AG08395 (cell line): ENCODE measurements at places on chromosomes 12 and 14.

DNA sequence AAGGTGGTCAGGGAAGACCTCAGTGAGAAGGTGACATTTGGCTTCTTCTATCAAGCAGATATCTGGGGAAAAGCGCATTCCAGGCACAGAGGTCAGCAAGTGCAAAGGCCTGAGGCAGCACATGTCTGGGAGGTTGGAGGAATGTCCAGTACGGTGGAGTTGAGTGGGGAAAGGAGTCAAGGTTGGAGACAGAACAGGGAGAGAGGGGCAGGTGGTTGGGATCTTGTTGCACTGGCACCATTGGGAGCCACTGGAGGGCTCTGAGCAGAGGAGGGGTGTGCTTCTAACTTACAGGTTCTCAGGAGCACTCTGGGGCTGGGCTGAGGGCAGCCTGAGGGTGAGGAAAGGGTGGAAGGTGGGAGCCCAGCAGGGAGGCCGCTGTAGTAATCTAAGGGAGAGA lies 52.1 kb downstream of the EID3 start:
- DNase-seq: no peak

GRCh38 chr12:11853126-11853525 lies 203.7 kb downstream of the ETV6 start:
- no peak for DNase-seq

DNA sequence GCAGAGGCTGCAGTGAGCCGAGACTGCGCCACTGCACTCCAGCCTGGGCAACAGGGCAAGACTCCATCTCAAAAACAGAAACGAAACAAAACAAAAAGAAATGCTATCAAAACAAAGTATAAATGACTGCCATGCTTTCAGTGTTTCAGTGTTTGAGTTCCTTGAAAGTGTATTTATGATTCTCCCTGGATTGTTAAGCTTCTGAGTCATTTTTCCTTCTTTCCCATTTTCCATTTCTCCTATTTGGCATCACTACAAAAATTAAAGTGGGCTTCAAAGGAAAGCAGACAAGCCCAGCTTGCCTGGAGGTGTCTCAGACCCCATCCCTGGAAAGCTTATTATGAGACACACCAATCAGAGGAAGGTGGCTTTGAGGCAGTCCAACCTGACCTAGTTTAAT lies 35.1 kb downstream of the NIN start:
- DNase-seq: no peak

DNA sequence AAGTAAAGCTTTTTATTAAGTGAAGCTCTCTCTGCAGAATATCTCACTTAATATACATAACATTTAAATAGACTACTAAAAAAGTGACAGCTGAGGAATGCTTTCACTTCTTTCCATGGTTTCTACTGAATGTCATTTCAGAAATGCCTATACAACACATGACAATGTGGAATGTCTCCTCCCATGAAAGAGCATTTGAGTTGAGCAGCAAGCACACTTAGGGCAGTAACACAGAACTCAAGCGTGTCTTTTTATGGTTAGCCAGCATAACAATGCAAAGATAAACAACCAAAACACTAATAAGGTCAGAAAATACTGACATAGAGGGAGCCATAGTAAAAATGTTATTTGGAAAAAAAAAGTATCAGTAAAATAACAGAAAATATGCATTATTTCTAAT lies 9.4 kb downstream of the PPP1R12A start:
- no peak for DNase-seq

- no peak for DNase-seq
These were observed 129.2 kb upstream of the ARHGAP5 start for GRCh38 chr14:31947680-31948595.

GRCh38 chr12:51202718-51203117 lies 15.1 kb downstream of the POU6F1 start:
- DNase-seq: no peak

DNA sequence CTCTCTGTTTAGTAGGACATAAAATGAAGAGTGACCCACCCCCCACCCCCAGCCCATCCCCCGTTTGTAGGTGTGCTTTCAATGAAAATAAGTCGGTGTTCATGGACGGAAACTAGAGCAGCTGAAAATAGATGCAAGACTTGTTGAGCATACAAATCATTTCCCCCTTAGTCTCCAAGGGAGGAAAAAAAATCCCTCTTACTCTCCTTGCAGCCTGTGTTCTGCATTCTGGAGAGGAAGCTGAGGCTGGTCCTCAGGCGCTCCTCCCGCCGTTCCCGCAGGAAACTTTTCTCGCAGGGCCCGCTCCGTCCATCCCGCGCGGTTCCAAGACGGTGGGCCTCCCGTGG lies 259.0 kb upstream of the E2F7 start:
- no peak for DNase-seq

DNA sequence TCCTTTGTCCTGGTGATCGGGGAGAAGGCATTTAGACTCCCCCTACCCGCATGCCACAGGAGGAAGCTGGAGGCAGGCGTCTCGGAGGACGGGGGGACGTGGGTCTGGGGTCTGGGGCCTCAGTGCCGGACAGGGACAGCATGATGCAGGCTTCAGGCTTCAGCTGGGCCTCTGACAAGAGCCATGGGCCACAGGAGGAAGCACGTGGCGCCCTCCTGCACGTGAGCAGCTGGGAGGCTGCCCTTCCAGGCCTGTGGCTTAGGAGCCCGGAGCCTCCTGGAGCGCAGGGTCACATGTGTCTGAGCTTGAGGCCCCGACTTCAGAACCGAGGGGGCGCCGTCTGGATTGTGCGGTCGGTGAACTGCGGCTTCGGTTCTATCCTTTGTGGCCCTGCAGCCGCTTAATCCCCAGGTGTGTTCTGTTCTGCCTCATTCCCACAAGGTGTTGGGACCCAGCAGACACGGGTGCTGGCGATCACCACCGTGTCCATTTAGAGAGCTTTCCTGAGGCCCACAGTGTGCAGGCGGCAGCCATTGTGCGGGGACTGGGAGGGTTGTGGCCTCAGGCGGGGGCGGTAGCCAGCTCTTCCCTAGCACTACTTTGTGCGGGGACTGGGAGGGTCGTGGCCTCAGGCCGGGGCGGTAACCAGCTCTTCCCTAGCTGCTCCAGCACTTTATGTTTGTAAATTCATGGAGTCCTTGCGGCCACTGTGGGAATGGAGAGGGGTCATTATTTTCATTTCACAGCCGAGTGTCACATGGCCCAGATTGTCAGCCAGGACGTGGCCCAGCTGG lies 150.2 kb downstream of the ADGRD1 start:
- DNase-seq: no peak

GRCh38 chr14:21440859-21441258 lies 15.1 kb downstream of the CHD8 start:
- DNase-seq: no peak

- DNase-seq: no peak
These were observed 31.5 kb downstream of the TMEM132D start for GRCh38 chr12:129871991-129872972.

DNA sequence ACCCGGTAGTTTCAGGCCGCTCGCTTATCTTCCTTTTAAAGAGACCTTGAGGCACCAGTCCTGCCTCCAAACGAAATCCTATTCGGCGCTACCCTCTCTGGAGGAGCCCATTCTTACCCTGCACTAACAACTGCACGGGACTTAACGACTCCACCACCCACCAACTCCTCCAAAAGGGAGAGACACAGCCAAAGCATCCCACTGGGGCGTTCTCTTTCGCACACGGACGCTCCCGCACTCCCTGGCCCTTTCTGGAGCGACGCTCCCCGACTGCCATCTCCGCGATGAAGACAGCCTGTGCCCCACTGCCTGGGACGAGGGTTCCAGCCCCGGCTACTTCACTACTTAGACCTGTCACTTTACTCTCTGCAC lies 650 bp downstream of the GALC start:
- DNase-seq: no peak

- DNase-seq: peak; percentile 5
These were observed 231.2 kb downstream of the PIK3C2G start for GRCh38 chr12:18492372-18493025.

DNA sequence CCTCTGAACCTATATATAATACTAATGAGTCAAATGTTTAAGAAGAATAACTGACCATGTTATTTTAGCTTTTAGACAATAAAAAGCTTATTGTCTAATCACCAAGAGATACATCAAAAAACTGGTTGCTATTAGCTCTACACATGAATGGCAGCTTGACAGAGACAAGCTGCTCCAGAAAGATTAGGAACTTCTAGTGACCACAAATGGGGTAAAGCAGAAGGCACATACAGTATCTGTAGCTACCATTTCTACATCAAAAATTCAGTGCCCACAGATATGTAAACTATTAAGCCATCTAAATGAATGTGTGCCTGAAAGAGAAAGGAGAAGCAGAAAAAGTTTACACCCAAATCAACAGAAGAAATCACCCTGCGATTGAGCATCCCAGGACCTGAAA lies 2.4 kb downstream of the AREL1 start:
- no peak for DNase-seq

DNA sequence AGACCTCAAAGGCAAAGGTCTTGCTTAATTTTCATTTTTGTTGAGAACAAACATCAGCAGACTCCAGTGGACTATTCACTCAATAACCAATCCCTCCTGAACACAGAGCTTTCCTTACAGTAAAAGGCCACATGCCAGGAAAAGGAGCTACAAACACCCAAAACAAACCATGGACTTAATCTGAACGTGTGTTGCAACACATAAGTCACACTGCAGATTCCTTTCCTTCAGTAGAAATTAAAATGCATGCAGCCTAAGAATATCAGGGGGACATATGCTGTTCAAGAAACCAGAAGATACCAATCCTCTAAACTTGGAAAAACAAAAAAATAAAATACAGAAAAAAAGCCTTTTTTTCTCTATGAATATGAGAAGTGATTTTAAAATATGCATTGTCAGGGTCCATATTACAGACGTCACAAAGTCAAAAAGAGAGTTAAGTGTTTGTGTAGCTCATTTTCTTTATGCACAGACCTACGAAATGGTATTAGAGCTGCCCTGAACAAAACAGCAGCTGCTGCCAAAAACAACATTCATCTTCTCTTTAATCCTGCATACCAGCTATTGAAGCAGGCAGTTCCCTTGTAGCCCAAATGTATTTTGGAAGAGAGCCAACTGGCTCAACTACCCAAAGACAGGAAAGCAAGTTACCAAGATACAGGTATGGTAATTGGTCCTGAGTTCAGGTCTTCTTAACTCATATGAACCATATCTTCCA lies 26.2 kb downstream of the KITLG start:
- peak; percentile 46 for DNase-seq
